CD4-positive, alpha-beta T cell treated with Interleukin-2 at 100 ng/mL for 4 hours (primary cell): ENCODE measurements at places on chromosomes 16 and 17.

- DNase-seq = no peak
Measured at GRCh38 chr16:85611194-85611443, 2.0 kb upstream of the GSE1 start.

GRCh38 chr16:85028685-85029407 lies 1.3 kb downstream of the KIAA0513 start:
- peak; percentile 84 for DNase-seq

DNA sequence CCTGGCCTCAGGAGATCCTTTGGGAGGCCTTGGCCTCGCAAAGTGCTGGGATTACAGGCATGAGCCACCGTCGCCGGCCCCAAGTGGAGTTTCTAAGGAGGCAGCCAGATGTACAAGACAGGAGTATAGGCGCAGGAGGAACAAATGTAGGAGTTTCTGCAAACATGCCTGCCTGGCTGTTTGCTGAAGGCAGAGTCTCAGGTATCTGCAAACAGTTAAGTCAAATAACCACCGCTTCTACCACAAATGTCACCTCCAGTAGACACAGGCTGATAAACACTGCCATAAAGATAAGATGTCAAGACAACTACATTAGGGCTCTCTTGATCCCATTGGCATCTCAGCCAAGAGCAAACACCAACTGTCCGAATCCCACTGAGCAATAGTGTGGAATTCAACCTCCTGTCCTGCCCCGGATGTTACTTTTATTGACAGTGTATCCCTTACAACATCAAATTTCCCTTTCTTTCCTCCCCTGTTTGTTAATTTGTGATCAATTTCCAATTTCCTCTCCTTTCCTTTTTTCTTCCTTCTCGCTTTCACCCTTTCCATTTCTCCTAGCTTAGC lies 5.6 kb upstream of the COG1 start:
- DNase-seq = no peak

GRCh38 chr16:31118223-31119155 lies 1.0 kb downstream of the KAT8 start:
- no peak for DNase-seq

- no peak for DNase-seq
Measured at GRCh38 chr16:55913716-55914115, 38.5 kb upstream of the CES5A start.

DNA sequence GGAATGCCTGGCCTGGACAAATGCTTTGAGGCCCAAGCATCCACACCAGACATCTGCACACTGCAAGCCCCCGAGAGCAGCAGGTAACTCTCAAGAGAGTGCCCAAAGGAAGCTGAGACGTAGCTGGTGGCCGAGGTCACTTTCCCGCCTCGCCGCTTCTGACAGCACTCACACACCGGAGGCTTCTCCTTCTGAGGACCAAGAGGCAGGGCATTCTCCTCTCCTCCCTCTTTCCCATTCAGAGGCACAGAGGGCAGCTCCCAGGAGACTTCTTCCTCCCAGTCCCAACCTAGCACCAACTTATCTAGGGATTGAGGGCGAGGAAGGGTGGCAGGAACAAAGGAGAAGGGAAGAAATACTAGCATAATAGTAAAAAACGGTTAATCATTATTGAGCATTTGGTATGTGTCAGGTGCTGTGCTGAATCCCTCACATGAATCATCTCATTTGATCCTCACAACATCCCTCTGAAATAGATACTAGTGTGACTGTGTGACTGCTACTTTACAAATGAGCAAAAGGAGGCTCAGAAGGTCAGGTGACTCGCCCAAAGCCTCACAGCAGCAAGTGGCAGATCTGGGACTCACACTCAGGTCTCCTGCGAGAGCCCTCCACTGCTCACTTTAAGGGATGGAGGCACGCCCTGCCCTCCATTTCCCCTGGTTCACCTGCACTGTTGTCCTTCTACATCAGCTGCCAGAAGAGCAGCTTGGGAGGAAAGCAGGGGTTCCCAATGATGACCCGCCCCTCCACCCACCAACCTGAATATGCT lies 41.8 kb downstream of the MYO18A start:
- DNase-seq = peak; percentile 83

DNA sequence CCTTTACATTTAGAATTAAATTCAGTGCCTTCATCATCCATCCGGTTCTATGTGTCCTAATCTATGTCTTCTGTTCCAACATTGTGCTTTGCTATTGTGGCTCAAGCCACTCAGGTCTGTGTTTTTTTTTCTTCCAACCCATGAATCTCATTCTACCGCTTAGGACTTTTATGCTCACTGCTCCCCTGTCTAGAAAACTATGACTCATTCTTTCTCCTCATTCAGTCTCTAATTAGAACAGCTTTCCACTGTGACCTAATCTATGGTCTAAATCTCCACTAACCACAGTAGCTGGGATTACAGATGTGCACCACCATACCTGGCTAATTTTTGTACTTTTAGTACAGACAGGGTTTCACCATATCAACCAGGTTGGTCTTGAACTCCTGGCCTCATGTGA lies 418.7 kb downstream of the KCNJ2 start:
- DNase-seq = no peak

- peak; percentile 63 for DNase-seq
Measured at GRCh38 chr16:77171745-77172635, 19.0 kb upstream of the MON1B start.

- no peak for DNase-seq
Measured at GRCh38 chr17:61805399-61805798, 57.9 kb downstream of the BRIP1 start.

- DNase-seq = no peak
Measured at GRCh38 chr17:80601146-80601545, 56.5 kb downstream of the RPTOR start.

- peak; percentile 40 for DNase-seq
Measured at GRCh38 chr17:75087558-75088453, at the start of gene SLC16A5. Gene SLC16A5, plus strand, starts transcription at chr17:75087954. Its CDS starts 5,683 bp downstream, at chr17:75093637.

DNA sequence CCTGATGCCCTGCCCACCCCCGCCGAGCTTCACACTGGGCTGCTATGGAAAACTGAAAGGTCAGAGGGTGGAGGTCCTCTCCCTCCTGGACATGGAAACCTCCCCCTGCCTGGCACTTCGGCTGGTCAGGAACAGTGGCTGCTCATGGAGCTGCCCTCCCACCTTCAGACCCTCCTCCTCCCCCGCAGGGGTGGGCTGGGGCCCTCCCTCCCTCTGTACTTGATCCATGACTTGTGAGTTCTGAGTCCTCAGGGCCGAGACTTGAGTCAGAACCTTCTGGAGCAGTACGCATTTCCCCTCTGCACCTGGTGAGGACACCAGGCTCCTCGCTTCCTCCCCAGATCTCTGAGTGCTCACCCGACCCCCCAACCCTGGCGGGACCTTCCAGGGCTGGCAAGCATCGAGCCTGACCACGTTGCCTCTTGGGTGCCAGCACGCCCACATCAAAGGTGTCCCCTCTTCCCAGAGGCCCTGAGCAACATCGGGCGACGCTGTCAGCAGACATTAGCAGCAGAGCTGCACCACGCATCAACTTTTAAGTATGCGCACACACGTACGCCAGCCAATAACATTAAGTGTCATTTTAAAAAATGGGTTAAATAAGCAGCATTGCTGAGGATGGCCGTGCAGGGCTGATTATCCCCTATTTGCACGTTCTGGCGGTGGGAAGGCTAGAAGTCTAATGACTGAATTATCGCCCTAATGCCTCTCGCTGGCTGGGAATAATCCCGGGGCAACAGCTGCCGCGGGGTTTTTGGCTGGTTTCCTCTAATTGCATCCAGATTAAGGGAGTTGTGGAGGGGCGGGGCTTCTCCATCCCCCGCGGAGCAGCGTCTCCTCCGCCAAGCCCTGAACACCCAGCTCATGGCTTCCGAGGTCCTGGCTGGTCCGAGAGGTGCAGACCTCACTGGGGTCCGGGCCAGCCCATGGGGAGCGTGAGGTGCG lies 98.0 kb downstream of the TBC1D16 start:
- no peak for DNase-seq

DNA sequence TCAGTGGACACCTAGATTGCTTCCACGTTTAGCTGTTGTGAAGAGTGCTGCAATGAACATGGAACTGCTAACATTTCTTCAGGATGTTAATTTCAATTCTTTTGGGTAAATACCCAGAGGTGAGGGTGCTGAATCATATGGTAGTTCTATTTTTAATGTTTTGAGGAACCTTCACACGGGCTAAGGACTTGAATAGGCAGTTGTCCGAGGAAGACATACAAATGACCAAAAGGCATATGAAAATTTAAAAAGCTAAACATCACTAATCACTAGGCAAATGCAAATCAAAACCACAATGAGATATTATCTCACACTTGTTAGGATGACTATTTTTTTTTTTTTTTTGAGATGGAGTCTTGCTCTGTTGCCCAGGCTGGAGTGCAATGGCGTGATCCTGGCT lies 173.3 kb downstream of the PRKCB start:
- DNase-seq = no peak

- DNase-seq = no peak
Measured at GRCh38 chr17:6670999-6671398, 19.4 kb downstream of the C17orf100 start.

GRCh38 chr17:76208120-76208519 lies 32.2 kb downstream of the RNF157 start:
- DNase-seq = peak; percentile 56

DNA sequence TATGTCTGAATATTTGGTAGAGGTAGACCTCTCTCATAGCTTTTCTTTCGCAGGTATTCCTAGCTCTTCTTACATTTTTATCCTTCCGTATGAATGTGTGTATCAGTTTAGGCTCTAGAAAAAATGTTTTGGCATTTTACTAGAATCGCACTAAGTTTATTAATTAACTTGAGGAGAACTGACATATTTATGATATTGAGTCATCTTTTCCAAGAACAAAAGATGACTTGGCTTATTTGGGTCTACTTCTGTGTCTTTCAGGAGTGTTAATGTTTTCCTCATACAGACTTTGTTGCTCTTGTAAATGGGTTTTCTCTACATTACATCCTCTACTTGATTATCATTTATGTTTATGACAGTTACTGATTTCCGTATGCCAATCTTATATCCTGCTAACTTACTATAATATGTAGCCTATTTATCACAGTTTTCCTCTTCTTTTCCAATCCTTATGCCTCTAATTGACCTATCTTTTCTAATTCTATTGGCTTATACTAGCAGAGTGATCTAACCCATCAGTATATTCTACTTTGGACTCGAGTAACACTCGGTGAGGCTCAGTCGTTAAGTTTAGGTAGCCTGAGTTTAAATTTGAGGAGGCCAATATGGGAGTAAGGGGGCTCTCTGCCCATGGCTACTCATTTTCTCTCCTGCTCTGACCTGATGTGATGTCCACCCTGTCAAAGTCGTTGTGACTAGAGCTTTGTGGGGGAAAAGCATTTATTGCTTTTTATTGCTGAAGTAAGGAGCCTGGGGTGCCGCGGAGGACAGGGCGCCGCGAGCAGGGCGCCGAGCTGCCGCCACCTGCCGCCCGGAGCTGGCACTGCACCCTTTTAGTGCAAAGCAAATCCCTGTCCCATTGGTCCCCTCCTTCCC lies 20.0 kb downstream of the ST6GALNAC1 start:
- DNase-seq = peak; percentile 81

DNA sequence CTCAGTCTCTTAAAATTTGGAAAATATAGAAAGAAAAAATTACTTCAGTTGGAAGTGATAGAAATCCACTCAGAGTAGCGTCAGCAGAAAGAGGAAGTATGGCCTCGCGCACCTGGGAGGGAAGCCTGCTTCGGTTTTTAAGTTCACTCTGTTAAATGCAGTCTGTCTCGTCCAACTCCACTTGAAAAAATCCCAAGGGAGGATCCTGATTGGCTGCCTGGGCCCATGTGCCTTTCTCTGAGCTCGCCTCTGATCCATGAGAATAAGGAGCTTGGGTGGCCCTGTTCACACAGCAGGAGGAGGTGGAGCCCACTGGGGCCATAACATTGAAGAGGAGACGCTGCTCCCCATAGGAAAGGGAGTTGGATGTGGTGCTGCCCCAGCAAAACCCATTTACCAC lies 40.7 kb downstream of the DNAJA2 start:
- no peak for DNase-seq

DNA sequence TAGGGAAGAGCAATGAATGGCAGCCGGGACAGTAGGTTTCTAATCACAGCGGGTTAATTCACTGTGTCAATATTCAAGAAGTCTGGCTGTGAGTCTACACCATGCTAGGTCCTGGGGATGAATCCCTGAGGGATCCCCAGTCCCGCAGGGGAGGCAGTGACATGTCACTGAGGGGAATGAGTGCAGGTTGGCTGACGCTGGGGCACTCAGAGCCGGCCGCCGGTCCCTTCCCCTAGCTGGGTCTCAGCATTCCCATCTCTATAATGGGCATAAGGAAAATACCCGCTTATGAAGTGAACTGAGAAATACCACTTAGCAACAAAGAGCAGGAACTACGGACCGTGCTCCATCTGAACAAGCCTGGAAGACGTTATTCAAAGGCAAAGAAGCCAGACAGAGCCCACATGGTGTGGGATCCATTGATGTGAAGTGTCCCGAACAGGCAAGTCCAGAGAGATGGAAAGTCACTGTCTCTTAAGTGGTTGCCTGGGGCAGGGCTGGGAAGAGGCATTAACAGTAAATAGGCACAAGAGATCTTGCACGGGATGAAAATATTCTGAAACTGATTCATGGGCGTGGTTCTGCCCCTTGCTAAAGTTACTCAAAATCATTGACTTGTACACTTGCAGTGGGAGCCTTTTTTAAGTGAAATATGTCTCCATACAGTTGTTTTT lies 31.9 kb downstream of the PPL start:
- DNase-seq = no peak

DNA sequence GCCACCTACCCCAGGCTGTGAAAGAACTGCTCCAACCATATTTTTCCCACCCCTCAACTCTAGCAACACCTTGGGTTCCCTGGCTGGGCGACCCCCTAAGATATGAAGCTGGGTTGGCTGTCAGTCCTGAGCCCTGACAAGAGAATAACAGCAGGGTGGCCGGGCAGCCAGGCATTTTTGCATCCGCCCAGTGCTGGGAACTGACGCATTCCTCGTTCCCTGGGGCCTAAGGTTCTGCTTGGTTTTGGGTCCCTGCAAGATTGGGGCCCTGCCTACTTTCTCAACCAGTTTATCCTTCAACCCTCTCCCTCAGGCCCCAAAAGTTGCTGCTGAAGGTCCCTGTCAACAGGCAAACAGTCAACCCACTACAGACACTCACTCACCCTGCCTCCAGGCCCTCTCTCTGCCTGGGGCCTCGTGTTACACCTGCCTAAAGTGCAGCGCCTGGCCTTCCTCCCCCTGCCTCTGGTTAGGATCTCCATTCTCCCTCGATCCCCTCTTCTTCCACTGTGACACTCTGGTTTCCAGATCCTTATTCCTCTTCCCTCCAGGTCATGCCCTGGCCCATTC lies 151.5 kb downstream of the STX8 start:
- no peak for DNase-seq

GRCh38 chr16:73347500-73348375 lies 299.8 kb upstream of the ZFHX3 start:
- DNase-seq = no peak

- peak; percentile 67 for DNase-seq
Measured at GRCh38 chr17:3788200-3788599, 12.8 kb downstream of the ITGAE start.

GRCh38 chr16:72312828-72313227 lies 140.9 kb upstream of the PMFBP1 start:
- DNase-seq = no peak

DNA sequence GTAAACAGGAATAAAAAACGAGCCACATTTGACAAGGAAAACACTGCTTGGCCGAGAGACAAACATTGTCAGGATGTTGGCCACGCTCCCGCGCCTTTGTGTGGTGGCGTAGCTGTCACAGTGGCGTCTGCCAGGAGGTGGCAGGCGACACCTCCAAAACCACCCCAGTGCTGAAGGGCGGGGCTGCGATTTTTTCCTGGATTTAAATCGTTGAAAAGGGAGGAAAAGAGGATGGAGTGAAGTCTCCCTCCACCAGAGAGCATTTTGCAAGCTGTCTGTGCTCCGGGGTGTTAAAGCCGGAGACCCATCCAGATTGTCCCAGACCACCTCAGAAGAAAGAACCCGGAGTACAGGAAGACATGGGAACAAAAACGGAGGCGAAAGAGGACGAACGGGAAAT lies 12.7 kb downstream of the MRM3 start:
- DNase-seq = peak; percentile 27
